ENCODE measurements at places on chromosomes 1 and 21. TPM values are rescaled to one million over a fixed set of nuclear protein-coding genes. Genes with fewer than 3 reads are reported as not detected.

DNA sequence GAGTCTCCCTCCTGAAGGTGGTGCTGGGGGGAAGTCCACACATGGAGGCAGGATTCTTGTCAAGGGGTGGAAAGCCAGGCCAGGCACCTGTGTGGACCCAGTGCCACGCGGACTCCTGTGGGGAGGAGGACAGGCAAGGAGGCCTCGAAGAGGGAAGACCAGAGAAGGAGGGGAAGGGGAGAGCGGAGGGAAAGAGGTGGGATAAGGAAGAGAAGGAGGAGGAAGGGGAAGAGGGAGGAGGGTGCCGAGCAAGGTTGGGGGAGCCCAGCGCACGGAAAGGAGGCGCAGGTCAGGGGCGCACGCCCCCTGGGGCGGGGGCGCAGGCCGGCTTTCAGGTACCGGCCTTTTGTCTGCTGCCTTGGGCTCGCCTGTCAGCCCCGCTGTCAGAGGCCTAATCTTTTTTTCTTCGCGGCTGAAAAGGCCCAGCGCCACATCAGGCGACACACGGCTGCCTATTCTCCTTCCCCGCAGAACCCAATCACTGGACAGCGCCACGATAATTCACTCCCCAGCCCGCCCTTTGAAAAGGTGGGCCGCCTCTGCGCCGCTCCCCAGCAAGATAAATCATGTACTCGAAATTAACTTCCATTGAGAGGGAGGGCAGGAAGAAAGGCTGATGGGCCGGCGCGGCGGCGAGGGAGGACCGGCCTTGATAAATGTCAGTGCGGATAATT lies 42.5 kb downstream of the PRDM16 start:
- no peak overlapping the region for H3K4me3 ChIP-seq
- peak overlapping the region; percentile 5 for H3K27ac ChIP-seq
- H3K27me3 ChIP-seq, result peaks cover 11% of the 10 kb centered on the region

- peaks cover 53% of the 10 kb centered on the region for H3K4me1 ChIP-seq
- no peak for DNase-seq
- H3K27me3 ChIP-seq, result no peaks in the 10 kb centered on the region
- peak overlapping the region; percentile 89 for H3K27ac ChIP-seq
Observed at GRCh38 chr1:183870351-183871077, 65.6 kb downstream of the RGL1 start.

DNA sequence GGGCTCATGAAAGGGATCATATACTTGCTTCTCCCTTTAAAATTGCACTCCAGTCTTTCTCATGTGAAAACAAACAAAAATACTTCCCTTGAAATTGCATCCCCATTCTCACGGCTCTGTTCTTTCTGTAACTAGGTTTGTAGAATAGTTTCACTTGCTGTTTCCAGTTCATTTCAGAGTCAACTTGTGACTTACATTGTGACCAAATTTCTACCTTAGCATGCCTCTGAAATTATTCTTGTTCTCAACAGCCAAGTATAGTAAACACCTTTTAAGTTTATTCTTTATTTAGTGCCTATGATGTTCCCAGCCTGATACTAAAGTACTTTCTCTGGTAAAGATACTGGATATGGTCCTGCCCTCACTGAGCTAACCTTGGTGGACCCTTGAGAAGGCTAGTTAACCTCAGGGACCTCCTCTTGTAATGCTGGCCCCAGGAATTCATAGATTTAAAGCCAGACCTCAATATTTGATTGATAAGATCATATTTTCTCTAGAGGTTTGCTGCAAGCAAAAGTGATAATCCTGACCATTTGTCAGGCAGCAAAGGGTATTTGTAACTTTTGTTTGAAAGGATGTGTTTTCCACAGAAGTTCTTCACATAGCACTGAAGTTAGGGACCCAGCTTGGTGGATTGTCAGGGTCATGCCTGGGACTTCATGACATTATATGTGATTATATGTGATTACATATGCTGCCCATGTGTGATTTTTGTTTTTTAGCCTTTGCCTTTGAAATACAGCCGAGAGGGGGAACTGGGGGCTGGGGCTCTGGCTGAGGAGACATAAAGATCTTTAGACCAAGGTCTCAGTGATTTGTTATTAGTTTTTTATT lies 29.6 kb downstream of the VANGL2 start:
- no peak for DNase-seq
- H3K4me1 ChIP-seq, result peaks cover 7% of the 10 kb centered on the region
- H3K27me3 ChIP-seq, result peaks cover 1% of the 10 kb centered on the region
- H3K27ac ChIP-seq, result peak overlapping the region; percentile 10
- H3K4me3 ChIP-seq, result no peak overlapping the region

GRCh38 chr1:183673605-183674323 lies 20.6 kb upstream of the APOBEC4 start:
- H3K27ac ChIP-seq, result no peak overlapping the region
- H3K4me1 ChIP-seq, result peaks cover 19% of the 10 kb centered on the region
- DNase-seq, result no peak
- no peaks in the 10 kb centered on the region for H3K27me3 ChIP-seq

- peaks cover 3% of the 10 kb centered on the region for H3K36me3 ChIP-seq
- no peaks in the 10 kb centered on the region for H3K27me3 ChIP-seq
- DNase-seq, result no peak
- no peaks in the 10 kb centered on the region for H3K4me1 ChIP-seq
- H3K27ac ChIP-seq, result no peak overlapping the region
Observed at GRCh38 chr1:193614817-193615216, 428.4 kb upstream of the B3GALT2 start.

The UBASH3A gene
- not detected for total RNA-seq
